ENCODE measurements at places on chromosomes 3 and 15.
A peak's percentile ranks its signal among the peaks of the same experiment; 100 is the strongest.

DNA sequence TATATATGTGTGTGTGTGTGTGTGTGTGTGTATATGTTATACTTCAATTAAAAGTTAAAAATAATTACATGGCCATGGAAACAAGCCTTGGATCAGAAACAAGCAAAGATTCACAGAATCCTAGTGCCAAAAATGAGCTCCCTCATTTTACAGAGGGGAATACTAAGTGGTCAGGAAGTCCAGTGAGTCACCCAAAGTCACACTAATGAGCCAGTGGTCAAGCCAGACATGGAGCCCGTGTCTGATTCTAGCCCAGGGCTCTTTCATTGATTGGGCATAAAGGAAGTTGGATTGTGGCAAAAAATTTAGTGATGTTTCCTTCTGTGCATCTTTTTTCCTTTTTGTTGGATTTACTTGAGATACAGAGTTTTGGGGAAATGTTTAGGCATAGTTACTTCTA is 152.5 kb upstream of the NPHP3 start:
- no peak for DNase-seq

- DNase-seq, result no peak
Observed at GRCh38 chr15:61892140-61892539, 168.1 kb downstream of the VPS13C start.

DNA sequence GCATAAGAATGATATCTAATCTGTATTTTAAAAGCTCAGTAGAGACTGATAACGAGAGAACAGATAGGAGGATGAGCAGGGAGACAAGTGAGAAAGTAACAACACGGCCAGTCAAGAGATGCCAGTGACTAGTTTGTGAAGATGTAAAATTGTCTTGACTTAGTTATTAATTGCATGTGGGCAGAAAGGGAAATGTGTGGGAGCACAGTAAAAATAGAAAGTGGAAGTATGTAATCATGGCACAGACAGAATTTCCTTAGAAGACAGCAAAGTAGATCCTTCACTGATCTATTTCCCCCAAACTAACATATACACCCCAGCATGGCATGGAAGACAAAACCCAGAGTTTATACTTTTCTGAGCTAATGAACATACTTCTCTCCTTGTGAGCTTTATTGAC is 344.5 kb downstream of the FGF12 start:
- no peak for DNase-seq

- DNase-seq, result no peak
Observed at GRCh38 chr3:12279591-12280326, 9.1 kb upstream of the PPARG start.

DNA sequence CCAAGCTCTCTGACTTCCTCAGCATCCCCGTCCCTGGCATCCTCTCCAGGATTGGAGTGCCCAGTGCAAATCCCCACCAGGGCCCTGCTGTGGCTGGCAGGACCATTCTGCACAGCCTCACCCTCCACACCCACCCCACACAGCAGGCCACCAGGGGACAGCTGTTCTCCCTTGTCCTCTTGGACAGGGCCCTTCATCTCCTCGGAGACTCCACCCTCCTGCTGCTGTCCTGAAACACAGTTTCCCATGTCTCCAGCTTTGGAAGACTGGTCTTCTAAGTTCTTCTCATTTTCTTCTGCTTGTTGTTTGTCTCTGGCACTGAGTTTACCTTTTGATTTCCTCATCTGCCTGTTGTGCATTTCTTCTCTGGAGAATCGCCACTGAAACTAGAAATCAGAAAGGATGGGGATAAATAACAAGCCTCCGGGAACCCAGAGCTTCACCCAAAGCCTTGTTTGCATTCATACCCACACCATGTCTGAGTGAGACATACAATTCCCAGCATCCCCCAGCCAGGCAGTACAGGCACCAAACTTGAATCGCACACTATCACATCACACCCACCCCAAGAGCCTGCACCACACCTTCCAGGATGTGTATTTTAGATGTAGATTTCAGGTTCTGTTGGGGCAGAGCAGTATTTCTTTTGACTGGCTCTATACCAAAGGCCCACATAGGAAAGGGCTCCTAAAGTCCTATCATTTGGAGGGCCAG is 52.0 kb downstream of the OXNAD1 start:
- DNase-seq, result no peak

GRCh38 chr3:11898611-11899325 is 52.1 kb upstream of the TAMM41 start:
- no peak for DNase-seq

DNA sequence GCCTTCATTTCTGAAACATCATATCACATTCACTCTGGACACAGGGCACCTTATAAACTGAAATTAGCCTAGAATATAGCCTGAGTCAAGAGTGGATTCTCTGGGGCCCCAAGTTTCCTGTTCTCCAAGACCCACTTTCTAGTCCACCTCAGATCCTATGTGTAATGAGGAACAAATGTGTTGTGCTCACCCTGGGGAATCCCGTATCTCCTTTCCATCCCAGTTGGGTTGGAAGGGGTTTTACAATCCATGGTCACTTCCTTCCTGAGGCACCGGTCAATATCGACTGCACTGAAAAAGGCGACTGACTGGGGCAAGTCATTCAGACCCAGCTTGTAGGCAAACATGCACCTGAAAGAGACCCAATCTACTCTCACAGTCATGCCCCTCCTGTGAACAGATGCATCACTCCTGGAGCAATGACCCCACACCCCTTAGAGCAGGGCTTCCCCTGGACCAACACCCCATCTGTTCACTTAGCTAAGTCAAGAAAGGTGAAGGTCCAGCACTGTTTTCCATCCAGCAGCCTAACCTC is 17.4 kb downstream of the POLG start:
- DNase-seq, result no peak

- DNase-seq, result no peak
Observed at GRCh38 chr15:66051833-66052232, 182.5 kb downstream of the RAB11A start.

- no peak for DNase-seq
Observed at GRCh38 chr3:77271306-77271705, 231.4 kb downstream of the ROBO2 start.

GRCh38 chr3:132662212-132662611 is 2.1 kb downstream of the UBA5 start:
- DNase-seq, result no peak

- DNase-seq, result no peak
Observed at GRCh38 chr3:44342176-44342790, 3.7 kb downstream of the TCAIM start.

DNA sequence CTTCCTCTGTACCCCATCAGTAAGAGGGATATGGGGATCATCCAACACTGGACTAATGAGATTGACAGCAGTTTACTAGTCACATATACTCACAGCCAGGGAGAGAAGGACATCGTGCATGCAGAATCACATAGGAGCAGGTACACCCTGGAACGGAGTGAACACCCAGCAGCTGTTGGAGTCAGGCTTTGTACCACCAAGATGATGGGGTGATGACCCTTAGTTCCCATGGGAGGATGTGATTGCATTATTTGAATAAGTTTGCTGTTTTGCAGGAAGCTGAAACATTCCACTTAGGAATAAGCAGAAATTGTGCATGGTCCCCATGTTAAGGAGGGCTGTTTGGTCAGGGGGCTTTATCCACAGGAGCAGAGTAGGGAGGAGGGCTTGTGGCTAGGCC is 482.7 kb upstream of the PDZRN3 start:
- DNase-seq, result no peak

DNA sequence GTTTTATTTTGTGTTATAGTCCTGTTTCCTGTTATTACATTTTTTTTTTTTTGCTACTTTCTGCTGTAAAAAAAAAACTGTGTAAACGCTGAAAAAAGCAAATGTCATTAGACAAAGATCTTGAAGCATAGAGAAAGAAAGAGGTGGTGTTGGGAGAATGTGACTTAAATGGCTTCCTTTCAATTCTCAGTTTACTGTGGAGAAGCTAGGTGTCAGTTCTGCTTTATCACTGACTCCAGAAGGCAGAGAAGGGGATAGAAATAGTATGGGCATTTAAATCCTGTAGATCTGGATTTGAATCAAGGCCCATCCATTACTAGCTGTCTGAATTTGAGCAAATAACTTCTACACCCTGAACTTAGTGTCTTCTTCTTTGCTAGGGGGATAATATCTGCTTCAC is 23.0 kb downstream of the PPM1L start:
- DNase-seq, result no peak

GRCh38 chr3:123028233-123028828 is 768 bp upstream of the SEMA5B start:
- peak; percentile 60 for DNase-seq

DNA sequence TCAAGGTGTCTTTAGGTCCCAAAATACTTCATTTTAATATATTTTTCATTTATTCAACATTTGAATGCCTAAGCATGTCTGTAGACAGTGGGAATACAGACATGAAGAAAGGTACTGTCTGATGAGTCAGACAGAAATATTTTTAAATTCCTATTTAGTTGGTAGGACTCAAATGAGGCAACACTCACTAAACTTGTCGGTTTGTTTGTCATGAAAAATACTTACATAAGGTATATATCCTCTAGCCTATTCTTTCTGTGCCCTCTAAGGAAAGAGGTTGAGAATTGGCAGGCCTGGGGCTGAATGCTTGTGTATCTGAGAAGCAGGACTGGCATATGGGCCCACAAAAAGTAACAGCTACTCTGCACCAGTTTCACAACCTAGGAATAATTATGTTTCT is 423.6 kb upstream of the MDFIC2 start:
- DNase-seq, result no peak

DNA sequence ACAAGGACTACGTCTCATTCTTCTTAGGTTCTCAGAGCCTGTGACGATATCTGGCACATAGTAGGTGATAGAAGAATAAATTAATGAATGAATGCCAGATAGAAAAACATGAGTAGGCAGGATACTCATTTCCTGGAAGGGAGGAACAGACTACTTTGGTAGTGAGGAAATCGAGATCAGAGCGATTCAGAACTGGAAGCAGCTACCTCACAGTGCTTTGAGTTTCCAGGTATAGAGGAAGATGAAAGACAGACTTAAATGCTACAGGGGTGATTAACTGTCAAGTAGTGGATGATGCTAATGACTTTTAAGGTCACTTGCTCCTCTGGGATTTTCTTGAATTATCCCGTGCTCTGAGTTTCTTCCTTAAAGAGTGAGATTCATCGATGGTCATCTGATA is 951.5 kb upstream of the CFAP20DC start:
- DNase-seq, result no peak

- DNase-seq, result no peak
Observed at GRCh38 chr3:124486324-124486723, 243.9 kb upstream of the UMPS start.

GRCh38 chr3:191253089-191253799 is 54.2 kb downstream of the OSTN start:
- no peak for DNase-seq

- DNase-seq, result no peak
Observed at GRCh38 chr3:118541796-118542195, 492.9 kb downstream of the IGSF11 start.

GRCh38 chr3:53065841-53066480 is 20.1 kb upstream of the SFMBT1 start:
- DNase-seq, result no peak

DNA sequence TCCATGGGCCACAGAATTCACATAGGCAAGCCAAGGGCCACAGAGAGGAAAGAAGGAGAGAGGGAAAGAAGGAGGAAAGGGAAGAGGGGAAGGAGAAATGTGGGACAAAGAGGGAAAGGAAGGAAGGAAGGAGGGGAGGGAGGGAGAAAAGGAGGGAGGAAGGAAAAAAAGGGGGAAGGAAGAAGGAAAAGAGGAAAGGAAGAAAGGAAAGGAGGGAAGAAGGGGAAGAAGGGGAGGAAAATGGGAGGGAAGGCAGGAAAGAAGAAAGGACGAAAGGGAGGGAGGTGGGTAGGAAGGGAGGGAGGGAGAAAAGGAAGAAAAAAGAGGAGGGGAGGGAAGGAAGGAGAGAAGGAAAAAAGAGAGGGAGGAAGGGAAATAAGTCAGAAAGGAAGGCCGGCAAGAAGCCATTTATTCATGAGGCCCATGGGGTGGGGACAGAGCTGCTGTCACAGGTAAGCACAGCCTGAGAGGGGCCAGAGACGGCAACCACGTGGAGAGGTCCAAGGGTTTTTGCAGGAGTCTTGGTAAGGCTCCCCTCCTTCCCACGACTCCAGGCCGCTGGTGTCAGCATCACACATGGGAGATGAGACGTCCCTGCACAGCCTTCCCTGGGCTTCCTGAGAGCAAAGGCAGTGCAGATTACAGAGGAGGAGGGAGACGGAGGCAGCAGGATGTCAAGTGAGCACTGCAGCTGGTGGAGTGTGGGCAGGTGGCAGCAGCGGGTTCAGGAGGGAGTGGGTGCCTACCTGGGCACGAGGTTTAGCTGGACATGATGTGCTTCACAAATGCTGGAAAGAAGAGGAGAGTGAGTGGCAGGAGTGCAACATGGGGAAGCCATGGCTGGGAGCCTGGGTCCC is 5.5 kb downstream of the MYL3 start:
- no peak for DNase-seq

DNA sequence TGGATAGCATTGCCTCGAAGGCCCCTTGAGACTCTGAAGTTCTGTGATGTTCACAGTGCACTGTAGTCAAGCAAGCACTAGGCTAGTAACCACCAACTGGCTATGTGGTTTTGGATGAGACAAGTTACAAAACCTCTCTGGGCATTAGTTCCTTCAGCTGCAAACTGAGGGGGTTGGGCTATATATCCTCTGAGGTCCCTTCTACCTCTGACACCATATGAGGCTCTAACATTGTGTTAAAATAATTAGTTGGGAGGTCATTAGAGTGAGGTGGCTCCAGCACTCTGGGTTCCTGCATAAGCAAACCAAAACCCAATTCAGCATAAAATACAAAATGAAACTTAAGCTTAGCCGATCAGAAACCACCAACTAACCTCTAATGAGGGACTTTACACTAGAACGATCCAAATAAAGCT is 209.5 kb upstream of the LRRN1 start:
- DNase-seq, result no peak

DNA sequence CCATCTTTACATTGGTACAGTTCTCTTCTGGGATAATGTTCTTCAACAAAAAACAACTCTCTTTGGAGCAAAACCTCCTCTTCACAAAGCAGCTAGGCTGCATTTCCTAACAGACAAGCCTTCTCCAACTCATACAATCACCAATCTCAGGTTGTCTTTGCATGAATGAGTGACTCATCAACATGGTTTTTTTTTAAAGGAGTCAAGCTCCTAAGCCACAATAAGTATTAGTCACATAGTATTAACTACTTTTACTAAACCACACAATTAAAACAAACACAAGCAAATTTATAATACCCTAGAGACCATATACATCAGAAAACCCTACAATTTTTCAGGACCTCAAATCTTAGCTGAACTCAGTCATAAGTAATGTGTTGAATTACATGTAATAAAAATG is 137.4 kb downstream of the TBC1D5 start:
- no peak for DNase-seq

GRCh38 chr15:92109191-92109873 is 255.8 kb downstream of the SLCO3A1 start:
- DNase-seq, result no peak

DNA sequence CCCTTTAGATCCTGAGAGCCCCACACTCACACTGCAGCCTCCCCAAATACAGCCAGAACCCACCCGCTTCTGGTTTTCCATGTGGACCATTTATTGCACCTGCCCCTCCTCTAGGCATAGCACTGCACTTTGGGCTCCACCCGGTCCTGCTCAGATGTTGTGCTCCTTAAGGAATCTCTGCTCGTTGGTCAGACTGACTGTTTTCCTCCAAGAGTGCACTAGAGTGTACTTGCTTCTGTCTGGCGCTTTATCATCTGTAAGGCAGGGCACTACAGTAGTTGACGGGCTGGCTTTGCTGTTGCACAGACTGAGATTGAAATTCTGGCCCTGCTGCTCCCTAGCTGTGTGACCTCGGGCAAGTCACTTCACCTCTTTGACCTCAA is 124.1 kb downstream of the CACNA1D start:
- DNase-seq, result no peak
